AG08395 (cell line): ENCODE measurements at places on chromosomes 5 and 9.

DNA sequence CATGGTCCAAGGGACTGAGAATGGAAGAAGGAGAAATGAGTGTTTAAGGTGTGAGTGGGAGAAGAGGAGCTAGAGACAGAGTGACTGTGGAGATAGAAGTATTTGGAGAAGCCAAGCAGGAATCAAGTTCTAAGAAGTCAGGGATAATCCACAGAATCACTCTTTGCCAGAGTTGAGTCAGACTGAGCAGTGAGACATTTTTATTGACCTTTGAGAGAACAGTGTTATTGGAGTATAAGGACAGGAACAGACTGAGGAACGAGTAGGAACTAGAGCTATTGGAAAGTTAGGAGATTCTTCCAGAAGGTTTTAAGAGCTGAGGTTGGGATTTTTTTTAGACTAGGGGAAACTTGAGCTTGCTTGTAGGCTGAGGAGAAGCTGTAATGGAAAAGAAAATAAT, 37.2 kb downstream of the RCL1 start:
- DNase-seq, result peak; percentile 15

GRCh38 chr5:107670932-107671741, at the start of gene EFNA5:
Gene EFNA5 (minus strand): TSS chr5:107670937.
- peak; percentile 27 for DNase-seq

DNA sequence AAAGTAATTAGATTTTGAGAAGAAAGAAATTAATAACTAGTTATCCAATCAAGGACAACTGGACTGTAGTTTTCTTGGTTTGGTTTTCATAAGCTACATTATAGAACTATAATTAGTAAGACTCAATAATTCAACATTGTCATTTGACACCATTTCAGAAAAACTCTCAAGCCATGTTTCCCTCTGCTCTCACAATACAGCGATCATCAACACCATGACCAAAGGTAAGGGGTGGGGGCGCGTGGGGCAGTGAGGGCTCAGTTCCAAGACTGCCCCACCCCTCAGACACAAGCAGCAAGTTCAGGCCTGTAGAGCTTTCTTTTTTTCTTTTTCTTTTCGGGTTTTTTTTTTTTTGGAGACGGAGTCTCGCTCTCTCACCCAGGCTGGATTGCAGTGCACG, 6.4 kb downstream of the CMBL start:
- DNase-seq, result no peak

GRCh38 chr9:95215336-95215898, 102.1 kb downstream of the FANCC start:
- no peak for DNase-seq

- DNase-seq, result no peak
Observed at GRCh38 chr5:115858396-115858795, 16.7 kb downstream of the AP3S1 start.

DNA sequence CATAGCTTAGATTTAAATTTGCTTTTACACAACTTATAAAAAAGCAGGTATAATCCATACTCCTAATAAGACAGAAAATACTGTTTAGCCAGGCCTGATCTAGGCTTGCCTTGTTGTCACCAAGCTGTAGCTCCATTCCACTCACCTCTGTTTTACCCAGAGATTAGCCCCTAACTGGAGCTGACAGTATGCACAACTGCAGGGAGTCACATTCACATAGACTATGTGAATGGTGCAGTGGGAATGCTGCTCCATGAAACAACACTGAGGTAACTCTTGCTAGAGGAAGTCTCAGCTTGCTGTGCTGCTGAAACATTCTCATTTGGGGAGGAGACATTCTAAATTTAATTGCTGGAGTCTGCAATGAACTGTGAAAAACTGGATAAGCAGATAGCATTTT, 209.1 kb downstream of the TMEM232 start:
- no peak for DNase-seq

DNA sequence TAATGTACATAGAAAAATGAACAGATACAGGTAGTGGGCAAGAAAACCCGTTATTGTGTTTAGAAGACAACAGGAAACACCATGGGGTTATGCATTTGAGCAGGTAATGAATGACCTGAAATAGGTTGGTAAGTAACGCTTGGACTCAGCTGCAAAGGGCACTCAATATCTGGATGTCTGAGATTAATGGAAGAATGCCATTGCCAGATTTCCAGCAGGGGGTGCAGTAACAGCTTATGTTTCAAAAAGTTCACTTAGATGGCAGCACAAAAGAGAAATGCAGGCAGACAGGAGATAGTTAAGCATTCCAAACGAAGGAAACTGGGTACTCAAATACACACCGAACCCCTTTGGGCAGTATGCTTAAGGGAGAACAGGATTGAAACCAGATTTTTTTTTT, 285.5 kb upstream of the VLDLR start:
- peak; percentile 9 for DNase-seq

GRCh38 chr9:136695955-136696354, 8.7 kb upstream of the AGPAT2 start:
- no peak for DNase-seq

DNA sequence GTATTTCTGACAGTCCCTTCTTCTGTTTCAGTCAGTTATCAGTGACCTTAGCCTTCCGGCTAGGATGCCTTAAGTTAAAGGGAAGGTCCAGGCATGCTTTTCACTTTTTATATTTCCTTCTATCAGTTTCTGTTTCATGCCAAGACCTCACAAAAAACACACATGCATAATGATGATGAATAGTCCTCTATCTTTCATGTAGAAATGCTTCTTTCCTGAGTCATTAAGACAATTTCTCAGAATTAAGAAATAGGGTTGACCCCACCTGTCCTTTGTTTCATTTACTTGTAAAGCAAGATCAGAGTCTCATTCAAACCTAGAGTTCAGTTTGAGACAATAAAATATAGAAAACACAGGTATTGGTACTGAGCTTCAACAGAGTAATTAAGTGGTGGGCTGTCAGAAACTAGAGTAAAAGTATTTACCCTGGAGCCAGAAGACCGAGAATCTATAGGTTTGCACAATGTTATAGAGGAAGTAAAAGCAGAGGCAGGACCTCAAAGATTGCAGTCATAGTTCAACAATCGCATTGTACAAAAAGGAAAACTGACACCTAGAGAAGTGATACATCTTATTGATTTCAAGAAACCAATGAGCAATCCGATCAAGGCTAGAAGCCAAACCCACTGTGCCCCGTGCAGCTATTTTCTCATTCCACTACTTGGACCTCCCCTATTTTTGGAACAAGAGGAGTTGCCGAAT, 118.7 kb upstream of the PUM3 start:
- DNase-seq, result no peak

GRCh38 chr5:148729182-148729581, 74.9 kb upstream of the HTR4 start:
- no peak for DNase-seq

DNA sequence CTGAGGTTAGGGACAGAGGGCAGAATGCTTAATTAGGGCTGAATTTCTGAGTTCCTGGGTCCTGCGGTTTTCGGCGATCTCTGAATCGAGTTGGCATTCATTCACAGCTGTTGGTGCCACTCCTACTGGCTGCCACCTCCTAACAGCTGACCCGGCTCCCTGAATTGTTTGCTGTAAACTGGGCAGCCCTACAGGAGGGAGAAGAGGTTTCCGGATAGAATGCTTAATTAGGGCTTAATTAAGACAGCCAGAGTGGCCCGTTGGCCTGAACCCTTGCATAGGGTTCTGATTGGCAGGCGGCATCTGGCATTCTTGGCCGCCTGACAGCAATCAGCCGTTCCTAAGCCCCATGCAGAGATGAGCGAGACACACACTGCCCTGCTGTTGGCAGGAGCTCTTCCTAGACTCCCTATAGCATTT, 25.7 kb downstream of the FRMPD1 start:
- peak; percentile 18 for DNase-seq

GRCh38 chr5:36664766-36665165, 58.4 kb downstream of the SLC1A3 start:
- DNase-seq, result no peak
